ENCODE measurements at places on chromosomes 12 and 14.
A peak's percentile ranks its signal among the peaks of the same experiment; 100 is the strongest.

- no peak for DNase-seq
Observed at GRCh38 chr12:56153678-56154065, 1.3 kb downstream of the MYL6B start.

DNA sequence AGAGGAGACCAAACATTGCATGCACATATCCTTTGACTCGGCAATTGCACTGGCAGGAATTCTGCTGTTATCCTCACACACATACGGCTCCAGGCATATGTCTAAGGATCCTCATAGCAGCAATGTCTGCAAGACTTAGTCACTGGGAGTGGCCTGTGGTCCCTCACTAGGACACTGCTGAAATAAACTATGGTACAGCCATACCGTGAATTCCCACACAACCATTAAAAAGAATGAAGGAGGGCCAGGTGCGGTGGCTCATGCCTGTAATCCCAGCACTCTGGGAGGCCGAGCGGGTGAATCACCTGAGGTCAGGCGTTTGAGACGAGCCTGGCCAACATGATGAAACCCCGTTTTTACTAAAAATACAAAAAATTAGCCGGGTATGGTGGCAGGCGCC lies 105.1 kb downstream of the ZFP36L1 start:
- no peak for DNase-seq

DNA sequence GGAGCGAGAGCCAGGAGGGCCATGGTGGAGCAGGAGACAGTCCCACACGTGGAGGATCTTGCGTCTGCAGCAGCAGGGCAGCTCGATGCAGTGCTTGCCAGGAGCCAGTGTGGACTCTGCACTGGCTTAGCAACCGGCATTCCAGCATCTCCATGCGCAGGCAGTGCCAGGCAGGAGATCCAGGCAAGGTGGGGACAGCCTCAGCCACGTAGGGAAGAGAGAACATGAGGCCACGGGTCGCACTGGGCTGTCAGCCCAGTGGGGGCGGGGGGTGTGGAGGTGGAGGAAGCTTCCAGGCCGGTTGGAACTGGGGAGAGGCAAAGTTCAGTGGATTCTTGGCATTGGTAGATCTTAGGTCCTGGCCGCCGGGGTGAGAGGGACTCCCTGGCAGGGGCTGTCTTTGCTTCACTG lies 121.0 kb upstream of the EVL start:
- no peak for DNase-seq

DNA sequence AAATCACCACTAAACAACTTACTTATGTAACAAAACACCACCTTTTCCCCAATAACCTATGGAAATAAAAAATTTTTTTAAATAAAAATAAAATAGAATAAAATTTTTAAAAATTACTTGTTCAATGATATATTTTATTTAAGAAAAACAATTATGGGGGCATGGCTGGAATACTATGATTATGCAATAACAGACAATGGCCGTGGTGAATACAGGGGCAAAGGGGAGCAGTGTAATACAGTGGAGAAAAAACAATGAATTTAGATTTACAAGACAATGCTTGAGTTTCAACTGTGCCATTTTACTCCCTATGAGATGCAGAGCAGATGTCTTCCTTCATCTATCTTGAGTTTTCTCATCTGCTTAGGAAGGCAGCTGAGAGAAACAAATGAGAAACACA lies 72.9 kb downstream of the BLTP3B start:
- DNase-seq: no peak

DNA sequence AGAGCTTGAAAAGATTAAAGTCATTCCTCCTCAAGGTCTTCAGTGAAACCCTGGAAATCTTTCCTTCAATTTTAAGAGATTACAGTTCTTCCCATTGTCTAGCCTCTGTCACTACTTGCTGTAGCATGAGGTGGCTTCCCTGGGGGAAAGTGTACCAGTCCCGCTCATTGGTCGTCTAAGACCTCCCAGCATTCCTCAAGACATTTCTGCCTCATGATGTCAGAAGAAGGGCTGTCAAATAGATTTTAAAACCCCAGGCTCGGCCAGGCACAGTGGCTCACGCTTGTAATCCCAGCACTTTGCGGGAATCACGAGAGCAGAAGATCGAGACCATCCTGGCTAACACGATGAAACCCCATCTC lies 46.7 kb downstream of the SMUG1 start:
- DNase-seq: no peak

DNA sequence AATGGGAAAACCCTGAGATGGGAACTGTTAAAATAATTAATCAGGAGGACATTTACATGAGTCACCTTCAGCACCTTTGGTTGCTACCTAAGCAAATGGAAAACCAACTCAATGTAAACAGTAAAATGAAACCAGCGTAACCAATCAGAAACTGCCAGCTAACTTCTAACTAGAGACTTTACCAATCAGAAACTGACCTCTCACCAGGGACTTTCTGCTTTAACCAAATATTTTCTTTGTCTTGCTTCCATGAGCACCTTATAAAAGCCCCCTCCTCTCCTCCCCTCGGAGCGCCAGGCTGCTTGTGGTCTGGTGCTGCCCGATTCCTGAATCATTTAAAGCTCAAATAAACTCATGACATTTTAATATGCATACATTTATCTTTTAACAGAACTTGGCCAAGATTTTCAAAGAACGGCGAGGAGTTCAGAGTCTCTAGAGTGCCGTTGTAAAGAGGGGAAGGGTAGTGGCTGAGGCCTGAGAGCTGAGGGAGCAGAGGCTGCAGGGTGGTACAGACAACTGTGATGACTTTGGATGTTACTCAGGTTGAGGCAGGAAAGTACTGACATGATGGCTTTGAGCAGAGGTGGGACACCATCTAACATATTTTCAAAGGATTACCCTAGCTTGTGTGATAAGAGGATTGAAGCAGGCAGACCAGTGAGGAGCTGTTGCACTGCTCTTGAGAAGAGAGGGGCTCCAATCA lies 183.6 kb downstream of the CRADD start:
- no peak for DNase-seq

DNA sequence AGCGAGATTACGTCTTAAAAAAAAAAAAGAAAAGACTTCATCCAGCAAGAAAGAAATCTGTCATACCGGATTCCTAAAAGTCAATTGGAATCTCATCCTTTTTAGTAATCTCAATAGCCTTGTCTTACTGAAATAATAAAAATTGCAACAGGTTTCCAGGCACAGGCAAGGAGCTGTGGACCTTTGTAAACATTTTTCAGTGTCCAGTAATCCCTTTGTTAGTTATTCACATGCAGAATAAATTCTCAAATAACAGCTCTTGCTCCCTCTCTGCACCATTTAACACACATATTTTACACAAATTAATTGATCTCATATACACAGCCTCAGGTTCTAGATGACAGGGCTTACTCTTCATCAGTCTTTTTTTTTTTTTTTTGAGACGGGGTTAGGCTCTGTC lies 22.0 kb upstream of the CALM1 start:
- DNase-seq: no peak

- no peak for DNase-seq
Observed at GRCh38 chr12:22729957-22730443, 105.0 kb downstream of the ETNK1 start.

DNA sequence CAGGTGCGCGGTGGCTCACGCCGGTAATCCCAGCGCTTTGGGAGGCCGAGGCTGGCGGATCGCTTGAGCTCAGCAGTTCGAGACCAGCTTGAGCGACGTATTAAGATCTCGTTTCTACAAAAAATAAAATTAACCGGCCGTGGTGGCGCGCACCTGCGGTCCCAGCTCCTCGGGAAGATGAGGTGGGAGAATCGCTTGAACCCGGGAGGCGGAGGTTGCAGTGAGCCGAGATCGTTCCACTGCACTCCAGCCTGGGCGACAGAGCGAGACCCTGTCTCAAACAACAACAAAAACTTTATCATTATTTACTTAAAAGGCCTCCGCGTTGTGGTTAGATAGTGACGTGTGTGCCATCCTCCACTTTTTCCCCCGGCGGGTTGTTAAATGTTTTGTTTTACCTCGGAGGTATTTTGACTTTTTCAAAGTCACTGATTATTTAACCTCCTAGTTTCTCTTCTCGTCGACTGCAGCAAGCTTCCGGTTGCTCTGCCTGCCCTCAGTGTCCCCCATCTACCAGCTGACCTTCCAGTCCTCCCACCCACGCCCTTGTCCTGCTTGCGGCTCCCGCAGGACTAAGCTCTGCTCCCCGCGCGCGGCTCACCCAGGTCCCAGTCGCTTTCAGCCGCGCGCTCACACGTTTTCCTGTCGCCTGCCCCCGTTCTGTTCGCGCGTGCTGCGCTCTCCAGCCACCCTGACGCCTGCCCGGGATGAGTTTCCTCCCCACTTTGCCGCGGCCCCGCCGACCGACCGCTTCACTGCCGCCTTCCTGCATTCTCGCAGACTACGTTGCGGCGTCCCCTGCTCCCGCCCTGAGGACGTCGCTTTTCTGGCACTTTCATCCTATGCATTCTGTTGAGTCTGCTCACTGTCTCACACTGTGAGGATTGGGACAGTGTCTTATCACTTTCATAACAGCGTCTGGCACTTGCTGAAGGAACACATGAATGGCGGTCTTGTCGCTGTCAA lies 1.2 kb upstream of the SCAF11 start:
- DNase-seq: peak; percentile 60

GRCh38 chr14:101118233-101118632 lies 214.7 kb upstream of the RTL1 start:
- no peak for DNase-seq

DNA sequence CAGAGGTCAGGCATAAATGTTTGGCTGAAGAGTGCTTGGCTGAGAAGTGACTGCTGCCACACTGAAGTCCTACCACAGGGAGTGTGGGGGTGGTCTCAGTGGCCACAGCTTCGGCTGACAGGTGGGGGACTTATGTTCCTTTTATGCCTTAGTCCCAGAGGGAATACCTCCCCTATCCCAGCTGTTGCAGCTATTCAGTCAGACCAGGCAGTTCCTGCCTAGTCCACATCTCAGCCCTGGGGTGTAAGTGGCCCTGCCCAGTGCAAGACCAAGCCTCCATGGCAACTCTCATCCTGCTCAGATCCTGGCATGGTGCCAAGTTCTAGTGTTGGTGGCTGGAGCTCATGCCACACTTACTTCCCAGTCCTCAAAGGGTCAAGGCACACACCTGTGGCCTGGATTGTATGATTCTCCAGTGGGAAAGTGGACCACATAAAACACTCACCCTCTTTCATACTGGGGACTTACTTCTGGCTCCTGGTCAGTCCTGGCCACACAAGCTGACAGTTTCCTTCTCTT lies 161.3 kb upstream of the CAND1 start:
- DNase-seq: no peak

- peak; percentile 91 for DNase-seq
Observed at GRCh38 chr14:103576371-103577024, 13.7 kb downstream of the COA8 start.

GRCh38 chr14:95226801-95227200 lies 69.5 kb upstream of the DICER1 start:
- no peak for DNase-seq

- no peak for DNase-seq
Observed at GRCh38 chr12:21483531-21483930, 17.9 kb downstream of the RECQL start.

DNA sequence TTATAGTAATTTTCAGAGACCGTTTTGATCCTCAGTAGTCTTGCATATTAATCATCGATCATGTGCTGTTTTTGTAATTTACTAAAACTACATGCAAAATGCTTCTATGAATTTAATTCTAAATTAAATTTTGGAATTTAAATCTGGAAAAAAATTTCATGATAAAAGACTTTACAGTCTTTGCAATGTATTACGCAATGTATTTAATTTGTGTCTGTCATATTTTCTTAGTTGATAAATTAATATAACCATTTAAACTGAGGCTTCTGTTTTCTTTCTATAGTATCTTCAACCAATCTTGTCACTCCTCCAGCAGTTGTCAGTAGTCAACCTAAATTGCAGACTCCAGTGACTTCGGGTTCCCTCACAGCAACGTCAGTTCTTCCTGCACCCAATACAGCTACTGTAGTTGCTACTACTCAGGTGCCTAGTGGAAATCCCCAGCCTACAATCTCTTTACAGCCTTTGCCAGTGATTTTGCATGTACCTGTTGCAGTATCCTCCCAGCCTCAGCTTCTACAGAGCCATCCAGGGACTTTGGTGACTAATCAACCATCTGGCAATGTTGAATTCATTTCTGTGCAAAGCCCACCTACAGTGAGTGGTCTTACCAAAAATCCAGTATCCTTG lies 94.8 kb downstream of the ATF7IP start:
- DNase-seq: no peak

DNA sequence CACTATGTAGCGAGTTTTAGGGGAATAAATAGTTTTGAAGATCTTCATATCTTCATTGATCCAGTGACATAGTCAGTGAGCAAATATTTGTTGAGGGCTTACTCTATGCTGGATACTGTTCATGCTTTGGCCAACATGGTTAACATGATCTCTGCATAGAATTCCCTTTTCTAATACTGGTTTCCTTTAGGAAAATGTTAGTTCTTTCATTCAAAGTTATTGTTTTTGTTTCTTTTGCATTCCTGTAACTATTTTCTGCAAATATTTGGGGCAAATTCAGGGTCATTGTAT lies 226.5 kb downstream of the C12orf50 start:
- DNase-seq: no peak

GRCh38 chr14:58992935-58993334 lies 195.5 kb upstream of the DAAM1 start:
- no peak for DNase-seq

GRCh38 chr12:26226122-26226521 lies 30.7 kb downstream of the SSPN start:
- DNase-seq: no peak

DNA sequence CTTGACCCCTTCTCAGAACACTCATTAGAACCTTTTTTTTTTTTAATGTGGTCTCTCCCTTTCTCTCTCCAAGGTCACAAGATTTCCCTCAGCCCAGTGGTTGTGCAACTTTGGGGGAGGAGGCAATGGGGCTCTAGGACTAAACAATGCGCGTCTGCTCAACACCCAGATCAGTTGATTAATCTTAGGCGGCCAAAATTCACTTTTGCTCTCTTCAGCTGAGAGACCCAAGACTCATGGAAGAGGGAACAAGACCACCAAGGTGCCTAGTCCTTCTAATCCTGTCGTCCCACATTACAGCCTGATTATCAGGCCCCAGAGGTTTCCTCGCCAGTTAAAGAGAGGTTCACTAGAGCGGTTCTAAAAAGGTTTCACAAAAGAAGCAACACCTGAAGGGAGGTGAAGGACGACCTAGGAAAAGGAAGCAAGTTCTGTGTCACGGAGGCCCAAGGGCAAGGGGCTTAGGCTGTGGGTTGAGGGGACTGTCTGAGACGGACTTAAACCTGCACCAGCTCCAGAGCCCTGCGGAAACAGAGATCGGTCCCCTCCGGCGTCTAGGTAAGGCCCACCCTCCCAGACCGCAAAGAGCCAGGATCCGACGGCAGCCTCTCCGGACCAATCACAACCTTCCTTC lies 824 bp upstream of the TARBP2 start:
- no peak for DNase-seq

DNA sequence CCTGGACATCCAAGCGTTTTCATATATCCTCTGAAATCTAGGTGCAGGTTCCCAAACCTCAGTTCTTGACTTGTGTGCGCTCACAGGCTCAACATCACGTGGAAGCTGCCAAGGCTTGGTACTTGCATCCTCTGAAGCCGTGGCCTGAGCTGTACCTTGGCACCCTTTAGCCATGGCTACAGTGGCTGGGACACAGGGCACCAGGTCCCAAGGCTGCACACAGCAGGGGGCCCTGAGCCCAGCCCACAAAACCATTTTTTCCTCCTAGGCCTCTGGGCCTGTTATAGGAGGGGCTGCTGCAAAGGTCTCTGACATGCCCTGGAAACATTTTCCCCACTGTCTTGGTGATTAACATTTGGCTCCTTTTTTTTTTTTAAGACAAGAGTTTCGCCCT lies 11.6 kb upstream of the FAM177A1 start:
- no peak for DNase-seq

Measured in breast epithelium (tissue), 4 donors.